ENCODE measurements at places on chromosomes 6 and 20.

DNA sequence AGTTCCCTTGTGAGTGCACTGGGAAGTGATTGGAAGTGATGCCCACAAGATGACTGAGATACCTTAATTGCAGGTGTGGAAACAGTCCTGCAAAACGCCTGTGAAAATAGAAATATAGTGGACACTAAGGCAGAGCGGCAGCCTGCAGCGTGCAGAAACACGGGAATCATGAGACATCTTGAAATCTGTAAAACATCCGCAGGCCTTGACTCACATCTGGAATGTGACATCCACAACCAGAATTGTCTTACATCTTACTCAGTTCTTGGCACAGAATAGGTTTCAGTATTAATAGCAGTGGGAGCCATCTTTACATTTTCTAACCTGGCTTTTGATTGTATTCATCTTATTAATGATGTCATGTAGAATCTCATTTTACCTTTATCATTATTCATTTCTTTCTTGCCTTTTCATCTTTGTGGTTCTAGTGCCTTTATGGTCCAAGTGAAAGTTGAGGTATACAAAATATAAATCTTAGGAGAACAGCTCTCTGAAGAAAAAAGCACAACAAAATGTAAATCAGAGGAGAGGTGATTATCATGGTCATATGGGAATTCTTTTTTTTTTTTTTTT, 44.6 kb downstream of the CDYL start:
- no peak for DNase-seq

DNA sequence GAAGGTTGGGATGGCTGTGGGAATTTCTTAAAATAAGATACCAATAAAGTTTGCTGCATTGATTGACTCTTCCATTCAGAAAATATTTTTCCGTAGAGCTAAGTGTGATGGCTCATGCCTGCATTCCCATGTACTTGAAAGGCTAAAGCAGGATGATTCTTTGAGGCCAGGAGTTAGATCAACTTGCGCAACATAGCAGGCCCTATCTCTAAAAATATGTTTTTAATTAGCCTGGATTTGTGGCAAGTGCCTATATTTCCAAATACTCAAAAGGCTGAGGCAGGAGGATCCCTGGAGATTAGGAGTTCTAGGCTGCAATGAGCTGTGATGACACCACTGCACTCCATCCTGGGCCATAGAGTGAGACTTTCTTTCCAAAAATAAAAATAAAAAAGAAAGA, 431.2 kb upstream of the PTCHD4 start:
- no peak for DNase-seq

DNA sequence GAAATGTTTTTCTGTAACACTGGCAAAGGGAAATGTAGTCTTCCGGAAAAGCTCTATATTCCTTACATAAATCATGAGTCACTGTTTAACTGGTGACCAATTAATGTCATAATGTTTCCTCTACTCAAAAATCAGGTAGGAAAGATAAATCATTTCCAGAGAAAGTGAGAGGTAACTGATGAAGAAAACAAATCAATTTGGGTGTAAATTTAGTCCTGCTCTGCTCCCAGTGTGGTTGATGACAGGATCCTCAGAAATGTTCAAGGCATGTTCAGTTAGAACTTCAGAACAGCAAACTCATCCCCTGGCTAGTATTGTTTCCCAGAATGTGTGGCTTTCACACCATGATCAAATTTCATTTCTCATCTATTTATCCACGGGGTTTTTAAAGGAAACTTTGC, 38.8 kb upstream of the SPACA1 start:
- no peak for DNase-seq

GRCh38 chr20:49630396-49630951, 62.5 kb upstream of the PTGIS start:
- no peak for DNase-seq

DNA sequence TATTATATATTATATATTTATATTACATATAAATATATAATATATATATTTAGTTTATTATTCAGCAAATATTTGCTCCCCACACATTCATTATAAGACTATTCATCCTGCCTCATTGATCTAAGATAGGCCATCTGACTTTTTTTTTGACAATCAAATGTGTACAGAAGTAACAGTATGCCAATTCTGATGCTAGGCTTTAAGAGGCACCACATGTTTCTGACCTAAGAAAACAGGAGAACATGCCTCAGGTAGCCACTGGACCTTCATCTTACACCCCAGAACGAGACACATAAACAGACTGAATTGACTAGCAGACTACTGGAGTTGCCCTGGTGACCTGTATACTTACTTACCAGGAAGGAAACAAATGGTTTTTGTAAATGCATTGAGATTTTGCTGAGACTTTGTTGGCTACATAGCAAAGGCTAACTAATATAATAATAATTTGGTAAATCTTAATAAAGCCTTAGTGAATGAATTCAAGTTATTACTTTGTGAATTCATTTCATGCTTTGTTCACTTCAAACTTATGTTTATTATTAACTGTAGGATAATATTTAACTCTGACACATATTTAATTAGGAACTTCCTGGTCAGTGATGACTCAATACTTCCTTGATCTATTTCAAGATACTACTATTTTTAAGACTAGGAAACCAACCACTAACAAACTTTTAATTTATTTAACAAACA, 13.4 kb upstream of the MYO6 start:
- DNase-seq = no peak
